Effector CD8-positive, alpha-beta T cell (primary cell): ENCODE measurements at places on chromosomes 5 and 9.

- DNase-seq = no peak
Measured at GRCh38 chr5:163248871-163249270, 188.5 kb upstream of the CCNG1 start.

- DNase-seq = no peak
Measured at GRCh38 chr9:88777498-88778312, 213.6 kb upstream of the S1PR3 start.

DNA sequence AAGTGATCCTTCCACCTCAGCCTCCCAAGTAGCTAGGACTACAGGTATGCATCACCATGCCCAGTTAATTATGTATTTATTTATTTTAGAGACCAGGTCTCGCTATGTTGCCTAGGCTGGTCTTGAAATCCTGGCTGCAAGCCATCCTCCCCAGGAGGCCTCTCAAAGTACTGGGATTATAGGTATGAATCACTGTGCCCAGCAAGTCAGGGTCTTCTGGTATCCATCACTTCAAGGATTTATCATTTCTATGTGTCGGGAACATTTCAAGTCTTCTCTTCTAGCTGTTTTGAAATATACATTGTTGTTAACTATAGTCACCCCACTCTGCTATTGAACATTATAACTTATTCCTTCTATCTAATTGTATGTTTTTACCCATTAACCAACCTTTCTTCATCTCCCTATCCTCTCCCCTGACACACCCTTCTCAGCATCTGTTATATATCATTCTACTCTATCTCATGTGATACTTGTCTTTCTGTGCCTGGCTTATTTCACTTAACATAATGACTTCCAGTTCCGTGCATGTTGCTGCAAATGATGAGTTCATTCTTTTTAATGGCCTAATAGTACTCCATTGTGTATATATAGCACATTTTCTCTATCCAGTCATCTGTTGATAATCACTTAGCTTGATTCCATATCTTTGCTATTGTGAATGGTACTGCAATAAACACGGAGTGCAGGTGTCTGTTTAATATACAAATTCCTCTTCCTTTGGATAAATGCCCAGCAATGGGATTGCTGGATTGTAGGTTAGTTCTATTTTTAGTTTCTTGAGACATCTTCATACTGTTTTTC is 26.4 kb downstream of the UTP15 start:
- no peak for DNase-seq

DNA sequence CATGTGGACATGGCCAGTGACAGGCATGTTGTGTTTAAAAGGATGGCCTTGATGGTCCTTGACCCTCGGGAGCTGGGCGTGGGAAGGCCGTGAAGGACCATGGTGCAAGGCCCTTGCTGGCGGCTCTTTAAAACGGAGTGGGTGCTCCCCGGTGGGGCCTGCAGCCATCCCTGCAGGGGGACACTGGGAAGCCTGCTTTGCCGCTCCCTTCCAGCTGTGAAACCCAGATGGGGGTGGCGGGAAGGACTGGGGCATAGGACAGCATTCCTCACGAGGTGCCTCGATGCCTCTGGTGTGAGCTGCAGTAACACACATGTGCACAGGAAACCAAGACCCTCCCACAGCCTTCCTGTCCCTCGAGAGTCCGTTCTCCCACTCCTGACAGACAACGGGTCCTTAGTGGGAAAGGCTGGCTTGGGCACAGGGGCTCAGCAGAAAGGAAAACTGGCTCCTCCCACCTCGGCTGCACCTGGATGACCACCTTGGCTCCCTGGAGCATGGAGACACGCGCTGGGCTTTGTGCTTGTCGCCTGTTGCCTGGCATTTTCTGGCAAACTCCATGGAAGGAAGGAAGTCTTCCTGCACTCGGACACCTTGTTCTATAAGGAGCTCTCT is 30.3 kb upstream of the IRX4 start:
- no peak for DNase-seq

GRCh38 chr5:15929611-15930263 is 249.9 kb downstream of the MARCHF11 start:
- DNase-seq = no peak

DNA sequence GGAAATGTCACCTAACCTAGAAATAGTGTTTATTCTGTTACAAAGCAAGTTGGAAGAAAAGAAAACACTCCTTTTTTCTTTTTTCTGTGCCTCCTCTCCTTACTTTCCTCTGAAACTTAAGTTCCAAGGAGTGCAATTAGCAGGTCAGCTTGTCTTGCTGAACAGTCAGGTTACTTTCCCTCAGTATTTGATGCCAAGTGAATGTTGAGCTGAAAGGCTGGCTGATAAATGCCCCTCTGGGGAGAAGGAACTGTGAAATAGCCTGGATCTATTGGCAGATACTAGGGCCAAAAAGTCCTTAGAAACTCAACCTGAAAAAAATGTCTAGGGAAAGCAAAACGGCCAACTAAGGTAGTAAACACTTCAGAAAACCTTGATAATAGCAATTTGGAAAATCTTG is 43.6 kb downstream of the GRIA1 start:
- no peak for DNase-seq

DNA sequence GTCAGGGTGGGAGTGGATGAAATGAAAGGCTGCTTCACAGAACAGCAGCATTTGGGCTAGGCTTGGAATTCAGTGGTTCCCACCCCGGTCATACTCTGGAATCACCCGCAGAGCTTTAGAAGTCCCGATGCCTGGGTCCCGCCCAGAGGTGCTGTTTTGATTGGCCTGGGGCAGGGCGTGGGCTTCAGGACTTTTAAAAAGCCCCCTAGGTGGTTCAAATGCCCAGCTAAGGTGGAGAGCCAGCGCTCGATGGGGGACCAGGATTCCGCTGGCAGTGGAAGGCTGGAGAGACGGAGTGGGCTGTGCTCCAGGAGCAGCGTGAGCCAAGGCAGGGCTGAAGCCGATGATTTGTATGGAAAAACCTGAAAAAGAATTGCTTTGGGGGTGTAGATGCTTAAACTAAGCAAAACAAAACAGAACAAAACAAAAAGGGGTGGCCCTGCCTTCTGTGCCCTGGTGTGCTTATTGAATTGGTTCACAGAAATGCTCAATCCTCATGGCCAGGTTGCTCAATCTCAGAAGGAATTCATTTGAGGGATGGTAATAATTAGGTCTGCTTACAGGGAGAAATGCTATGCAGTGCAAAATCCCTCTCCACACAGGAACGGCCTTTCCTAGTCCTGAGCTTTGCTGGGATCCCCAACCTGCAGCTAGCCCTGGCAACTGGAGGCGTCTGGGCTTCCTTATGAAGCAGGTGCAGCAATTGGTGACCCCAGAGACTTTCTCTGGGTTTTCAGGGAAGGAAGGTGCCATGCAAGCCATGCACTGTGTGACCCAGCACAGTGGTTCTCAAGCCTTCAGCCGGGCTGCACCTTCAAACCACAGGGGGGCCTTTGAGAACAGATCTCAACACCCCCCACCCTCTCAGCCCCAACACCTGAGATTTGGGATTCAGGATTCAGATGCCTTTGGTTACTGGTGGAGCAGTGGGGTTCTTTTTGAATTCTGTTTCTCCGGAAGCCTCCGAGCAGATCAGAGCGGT is 174.0 kb upstream of the ZNF618 start:
- no peak for DNase-seq

DNA sequence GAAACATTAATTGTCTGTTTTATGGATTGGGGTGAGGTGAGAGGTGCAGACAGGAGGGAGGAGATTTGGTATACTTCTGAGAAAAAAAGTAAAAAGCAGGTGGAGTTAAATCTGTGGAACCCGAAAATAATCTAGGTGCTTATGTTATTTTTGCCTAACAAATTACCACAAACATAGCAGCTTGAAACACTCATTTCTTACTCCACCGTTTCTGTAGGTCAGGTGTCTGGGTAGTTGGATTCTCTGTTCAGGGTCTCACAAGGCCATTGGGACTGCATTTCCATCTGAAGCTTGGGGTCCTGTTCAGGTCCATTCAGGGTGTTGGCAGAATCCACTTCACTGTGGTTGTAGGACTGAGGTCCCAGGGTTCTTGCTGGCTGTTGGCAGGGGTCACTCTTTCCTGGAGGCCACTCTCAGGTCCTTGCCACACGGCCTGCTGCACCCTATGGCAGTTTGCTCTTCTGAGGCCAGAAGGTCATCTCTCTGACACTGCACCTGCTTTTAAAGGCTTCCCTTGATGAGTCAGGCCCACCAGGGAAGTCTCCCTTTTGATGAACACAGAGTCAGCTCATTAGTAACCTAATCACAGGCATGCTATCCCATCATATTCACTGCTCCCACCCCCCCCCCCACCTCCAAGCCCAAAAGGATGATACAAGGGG is 82.2 kb downstream of the TRIO start:
- DNase-seq = no peak

DNA sequence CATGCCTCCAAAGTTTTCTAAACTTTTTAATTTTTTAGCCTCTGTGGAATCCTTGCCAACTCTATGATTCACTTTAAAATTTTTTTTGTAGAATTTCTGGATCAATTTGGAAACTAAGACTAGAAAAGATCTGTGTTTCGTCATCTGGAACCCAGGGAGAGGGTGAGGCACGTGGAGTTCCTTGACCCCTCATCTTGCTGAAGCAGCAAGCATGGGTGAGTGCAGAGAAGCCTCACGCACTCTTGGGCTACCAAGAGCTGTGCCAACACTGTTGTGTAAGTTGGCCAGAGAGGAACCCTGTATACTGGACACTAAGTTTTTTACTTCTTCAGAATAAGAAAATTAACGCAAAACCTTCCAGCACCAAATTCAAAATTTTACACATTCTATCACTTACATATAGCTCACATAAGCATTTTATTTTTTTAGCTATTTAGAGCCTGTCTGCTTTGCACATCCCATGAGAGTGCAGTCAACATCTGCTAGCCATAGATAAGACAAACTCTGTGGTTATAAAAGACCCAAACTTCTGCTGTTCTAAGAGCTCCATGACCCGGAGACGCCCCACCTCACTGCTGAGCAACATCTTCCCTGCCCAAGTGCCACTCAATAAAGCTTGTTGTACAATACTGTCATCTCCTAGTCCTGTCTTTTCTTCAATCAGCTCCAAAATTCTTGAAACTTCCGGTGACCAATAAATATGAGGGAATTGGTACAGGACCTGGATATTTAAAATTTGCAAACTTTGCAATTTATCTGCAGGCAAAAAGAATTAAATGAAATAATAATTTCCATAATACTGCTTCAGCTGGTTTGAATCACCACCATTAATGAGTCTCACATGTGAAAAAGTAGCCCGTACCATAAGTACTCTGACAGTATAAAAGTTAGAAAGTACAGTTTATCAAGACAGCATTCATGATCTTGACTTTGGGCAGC is 69.7 kb upstream of the ADCY2 start:
- DNase-seq = no peak

- DNase-seq = no peak
Measured at GRCh38 chr9:108783731-108784495, 71.9 kb downstream of the ACTL7B start.

DNA sequence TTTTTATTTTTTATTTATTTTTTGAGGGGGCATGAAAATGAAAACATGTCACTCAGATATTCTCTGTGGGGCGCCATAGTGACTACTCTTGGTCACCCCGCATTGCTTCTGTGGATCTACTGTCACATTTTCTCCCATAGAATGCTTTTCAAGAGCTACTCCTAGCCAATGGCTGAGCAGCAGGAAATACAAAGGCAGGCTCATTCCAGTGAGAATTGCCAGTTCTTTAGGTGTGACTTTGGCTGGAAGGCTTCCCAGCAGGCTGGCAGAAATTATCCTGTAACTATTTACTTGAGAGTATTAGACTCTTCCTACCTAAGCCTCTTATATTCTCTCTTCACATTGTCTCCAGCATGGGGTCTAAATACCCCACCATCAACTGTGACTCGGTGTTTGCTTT is 21.0 kb upstream of the PTPRD start:
- no peak for DNase-seq

DNA sequence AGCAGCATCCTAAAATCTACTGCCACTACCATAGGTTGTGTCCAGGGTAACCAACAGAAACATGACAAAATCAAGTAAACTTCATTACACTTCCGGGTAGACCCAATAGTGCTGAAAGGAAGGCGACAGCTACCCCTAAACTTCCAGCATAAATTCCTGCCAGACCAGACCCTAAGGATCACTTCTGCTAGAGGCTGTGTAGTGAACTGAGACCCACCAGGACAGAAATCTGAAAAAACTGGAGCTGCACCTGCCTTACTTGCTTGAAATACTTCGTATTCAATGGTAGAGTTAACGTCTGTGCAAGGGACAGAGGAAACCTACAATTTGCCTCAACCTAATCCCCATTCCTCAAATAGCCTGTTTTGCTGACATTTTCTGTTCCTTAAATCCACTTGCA is 1.0 kb upstream of the SECISBP2 start:
- no peak for DNase-seq

DNA sequence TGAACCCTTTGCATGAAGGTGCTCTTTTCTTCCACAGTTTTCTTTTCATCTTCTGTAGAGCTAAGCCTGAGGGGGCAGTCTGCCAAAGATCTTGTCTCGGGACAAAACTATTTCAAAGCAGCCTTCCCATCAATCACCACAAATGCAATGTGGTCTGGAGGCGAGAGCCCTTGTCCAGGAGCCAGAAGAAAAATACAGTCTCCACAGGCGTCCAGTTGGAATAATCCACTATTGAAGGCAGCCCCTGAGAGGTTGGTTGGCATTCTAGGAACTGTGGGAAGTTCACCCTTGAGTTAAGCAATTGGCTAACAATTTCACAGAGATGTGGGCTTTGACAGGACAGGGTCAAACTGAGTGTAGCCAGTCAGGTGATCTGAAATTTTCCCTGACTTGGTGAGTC is 72.0 kb downstream of the SEMA6A start:
- DNase-seq = no peak

DNA sequence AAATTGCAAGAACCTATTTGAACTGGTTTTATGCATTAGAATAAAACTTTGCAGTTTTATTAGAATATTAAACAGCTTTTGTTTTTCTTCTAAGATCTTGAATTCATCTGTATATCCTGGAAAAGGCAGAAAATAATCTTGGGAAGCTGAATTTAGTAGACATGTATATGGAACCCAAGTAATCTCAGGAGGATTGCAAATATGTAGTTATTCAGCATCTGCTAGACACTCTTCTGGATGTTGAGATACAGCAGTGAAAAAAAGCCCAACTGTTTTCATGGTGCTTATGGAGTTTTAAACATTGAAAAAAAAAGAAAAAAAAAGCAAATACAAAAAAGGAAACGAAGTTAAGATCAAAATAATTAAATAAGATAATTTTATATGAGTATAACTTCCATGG is 922.2 kb upstream of the SEMA6A start:
- no peak for DNase-seq
